Umbilical cord (tissue), 2 donors: ENCODE measurements at places on chromosomes 2 and 18. TPM values are rescaled to one million over a fixed set of nuclear protein-coding genes. Genes with fewer than 3 reads are reported as not detected.
A peak's percentile ranks its signal among the peaks of the same experiment; 100 is the strongest.

Gene CPLX4
- 2.4 TPM for total RNA-seq

Gene KCNS3
- total RNA-seq, result 2.9 TPM

Gene ALPI
- total RNA-seq, result 2.9 TPM

Gene PLA2R1
- 18.3 TPM for total RNA-seq

Gene COBLL1
- 46.9 TPM for total RNA-seq

Gene CD28
- total RNA-seq, result 13.0 TPM

Gene EIF5B
- 31.3 TPM for total RNA-seq

Gene ANKRD23
- 6.5 TPM for total RNA-seq

Gene ZSWIM2
- total RNA-seq, result 0.96 TPM

Gene RNF125
- 21.4 TPM for total RNA-seq

Gene FAM110C
- total RNA-seq, result 7.7 TPM

Gene EVX2
- total RNA-seq, result 1.2 TPM

Gene LYPD1
- 0.72 TPM for total RNA-seq

Gene CELF4
- total RNA-seq, result 5.3 TPM

Gene IL1R2
- total RNA-seq, result 3.6 TPM

Gene NT5DC4
- 1.2 TPM for total RNA-seq

Gene UGT1A10
- 0.48 TPM for total RNA-seq

- DNase-seq, result no peak
Observed at GRCh38 chr18:832085-832681, 20.1 kb upstream of the YES1 start.

GRCh38 chr2:127379712-127380355 lies 7.9 kb downstream of the MAP3K2 start:
- no peak for DNase-seq

DNA sequence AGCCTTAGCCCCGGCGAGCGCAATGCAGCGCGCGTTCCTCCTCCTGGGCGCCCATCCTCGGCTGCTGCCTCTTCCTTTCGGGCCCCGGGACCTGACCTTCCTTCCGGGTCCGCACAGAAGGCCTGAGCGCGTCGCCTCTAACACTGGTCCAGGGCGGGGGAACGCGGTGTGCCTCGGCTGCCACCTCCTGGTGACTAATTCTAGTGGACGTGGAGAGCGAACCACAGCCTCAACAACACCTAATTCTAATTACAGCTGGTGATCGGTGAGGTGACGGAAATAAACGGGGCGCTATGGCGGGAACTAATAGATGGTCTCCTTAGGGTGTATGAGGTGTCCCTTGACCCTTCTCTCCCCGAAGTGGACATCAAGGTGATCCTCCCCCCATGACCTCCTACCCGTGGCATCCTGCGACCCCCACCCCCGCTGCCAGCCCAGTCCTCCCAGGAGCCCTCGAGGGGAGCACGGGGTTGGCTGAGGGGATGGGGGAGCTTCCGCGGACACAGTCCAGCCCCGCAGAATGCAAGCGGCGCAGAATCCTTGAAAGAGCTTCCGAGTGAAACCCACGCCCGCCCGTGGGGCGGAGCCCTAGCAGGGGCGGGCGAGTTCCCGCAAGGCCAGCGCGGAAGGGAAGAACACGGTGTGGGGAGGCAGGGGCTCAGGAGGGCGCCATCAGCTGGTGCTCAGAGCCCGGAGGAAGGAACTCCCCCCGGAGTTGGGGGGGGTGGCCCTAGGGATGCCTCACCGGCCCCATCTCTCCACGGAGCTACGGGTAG lies 12.8 kb upstream of the HMSD start:
- peak; percentile 85 for DNase-seq

DNA sequence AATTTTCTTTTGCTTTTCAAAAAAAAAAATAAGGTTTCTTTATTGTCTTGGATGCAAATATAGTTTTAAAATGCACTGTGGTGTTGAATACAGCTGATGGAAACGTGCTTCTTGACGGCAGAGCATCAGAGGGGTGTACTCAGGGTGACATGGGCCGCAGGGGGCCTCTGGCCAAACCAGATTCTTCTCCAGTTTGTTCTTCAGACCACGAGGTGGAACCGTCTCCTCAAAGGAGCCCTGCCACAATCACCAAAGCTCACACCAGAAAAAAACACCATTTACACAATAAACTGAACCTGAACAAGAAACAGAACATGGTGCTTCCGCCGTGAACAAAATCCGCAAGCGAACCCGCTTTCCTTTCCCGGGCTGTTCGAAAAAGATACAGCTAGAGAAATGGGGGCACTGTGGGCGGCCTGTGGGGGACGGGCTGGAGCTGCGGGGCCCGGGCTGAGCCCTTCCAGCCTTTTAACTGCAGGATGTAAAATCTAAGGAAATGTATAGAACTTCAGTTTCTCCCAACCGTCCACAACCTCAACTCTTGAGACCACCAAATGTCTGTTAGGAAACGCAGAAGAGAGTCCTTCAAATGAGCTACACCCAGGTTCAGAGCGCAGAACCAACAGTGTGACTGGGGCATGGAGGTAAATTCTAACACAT lies 34.5 kb downstream of the PSMG2 start:
- no peak for DNase-seq

GRCh38 chr2:20447437-20448245 lies 767 bp downstream of the RHOB start:
- peak; percentile 58 for DNase-seq

DNA sequence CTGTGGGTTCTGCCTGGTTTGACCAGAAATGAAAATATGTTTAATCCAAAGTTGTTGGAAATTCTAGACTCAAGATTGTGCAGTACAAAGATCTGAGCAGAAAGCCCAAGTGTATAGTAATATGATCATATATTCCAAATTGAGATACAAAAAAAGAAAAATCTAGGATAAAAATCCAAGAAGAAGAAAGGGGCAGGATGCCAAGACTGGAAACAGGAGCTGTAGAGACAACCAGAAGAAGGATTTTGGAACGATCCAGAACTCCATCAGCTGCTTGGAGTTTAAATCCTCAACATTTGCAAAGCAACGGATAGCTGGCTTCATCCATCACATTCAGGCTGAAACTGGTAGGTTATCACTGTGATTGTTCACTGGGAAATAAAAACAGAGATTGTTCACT lies 333.6 kb upstream of the UBE2E3 start:
- peak; percentile 24 for DNase-seq

GRCh38 chr18:36547544-36547943 lies 250.0 kb downstream of the FHOD3 start:
- DNase-seq, result no peak

GRCh38 chr18:73270920-73271634 lies 403.3 kb upstream of the NETO1 start:
- DNase-seq, result peak; percentile 11

GRCh38 chr18:63869374-63869773 lies 18.1 kb upstream of the SERPINB2 start:
- no peak for DNase-seq

DNA sequence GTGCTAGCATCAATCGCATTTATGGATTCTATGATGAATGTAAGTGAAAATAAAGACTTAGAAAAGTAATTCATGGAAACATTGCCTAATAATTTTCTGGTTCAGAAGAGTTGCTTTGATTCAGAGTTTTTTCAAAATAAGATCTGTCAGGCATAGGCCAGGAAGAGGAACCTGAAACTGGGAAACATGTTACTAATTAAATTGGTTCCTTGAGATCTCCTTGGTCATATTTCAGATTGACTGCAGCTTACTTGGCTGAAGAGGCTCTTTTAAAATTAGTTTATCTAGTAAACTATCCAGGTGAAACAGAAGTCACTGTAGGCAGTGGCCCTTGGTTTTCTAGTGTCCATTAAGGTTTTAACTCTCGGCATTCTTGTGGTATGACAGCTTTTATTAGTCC lies 27.4 kb downstream of the PPP1CB start:
- no peak for DNase-seq

- DNase-seq, result peak; percentile 44
Observed at GRCh38 chr18:77000527-77000926, 132.1 kb downstream of the MBP start.

DNA sequence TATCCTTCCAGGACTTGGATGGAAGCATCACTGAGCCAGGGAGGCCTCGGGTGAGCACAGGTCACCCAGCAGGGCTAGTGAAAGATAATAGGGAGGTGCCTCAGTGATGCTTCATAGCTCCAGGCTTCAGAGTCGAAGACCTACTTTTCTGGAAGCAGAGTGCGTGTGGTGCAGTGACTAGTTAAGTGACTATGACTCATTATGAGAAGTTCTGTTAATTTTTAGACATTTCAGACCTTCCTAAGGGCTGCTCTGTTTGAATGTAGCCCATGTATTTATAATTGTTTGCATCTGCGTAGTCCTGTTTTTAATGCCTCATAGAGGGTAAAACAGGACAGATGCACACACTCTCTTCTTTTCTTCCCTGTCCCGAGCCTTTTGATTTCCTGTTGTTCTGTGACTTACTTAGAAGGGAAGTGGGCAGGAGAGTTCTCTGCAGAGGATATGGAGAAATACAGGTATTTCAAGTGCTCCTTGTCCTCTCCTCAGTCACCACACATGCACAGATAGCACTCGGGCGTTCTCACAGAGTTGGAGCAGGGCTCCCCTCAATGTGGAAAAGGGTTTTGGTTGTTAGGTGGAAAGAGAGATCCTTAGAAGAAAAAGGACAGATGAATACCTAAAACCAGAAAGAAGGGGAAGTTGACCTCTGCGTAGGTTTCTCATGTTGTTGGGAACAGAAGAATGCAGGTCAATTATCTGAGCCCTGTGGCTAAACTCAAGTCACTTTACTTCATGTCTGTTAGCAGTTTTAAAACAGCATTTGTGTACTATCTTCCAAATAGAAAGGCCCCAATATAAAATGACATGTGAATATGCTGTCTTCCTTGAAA lies 34.7 kb downstream of the RALB start:
- DNase-seq, result peak; percentile 11

GRCh38 chr2:217960351-217960750 lies 42.4 kb downstream of the TNS1 start:
- DNase-seq, result no peak

DNA sequence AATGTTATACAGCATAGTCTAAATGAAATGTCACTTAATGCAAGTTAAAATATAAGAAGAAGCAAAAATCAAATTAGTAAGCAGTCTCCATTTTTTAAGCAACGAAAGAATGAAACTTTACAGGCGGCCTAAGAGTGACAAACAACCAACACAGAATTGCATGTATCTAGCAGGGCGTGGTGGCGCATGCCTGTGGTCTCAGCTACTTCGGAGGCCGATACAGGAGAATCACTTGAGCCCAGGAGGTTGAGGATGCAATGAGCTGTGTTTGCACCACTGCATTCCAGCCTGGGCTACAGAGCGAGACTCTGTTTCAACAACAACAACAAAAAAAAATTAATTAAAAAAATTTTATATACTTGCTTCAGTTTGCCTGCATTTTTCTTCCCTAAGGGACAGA lies 16.6 kb downstream of the RBMS1 start:
- no peak for DNase-seq

GRCh38 chr2:102010902-102011301 lies 19.1 kb downstream of the IL1R2 start:
- no peak for DNase-seq

- no peak for DNase-seq
Observed at GRCh38 chr18:48934723-48935432, 15.9 kb downstream of the SMAD7 start.

DNA sequence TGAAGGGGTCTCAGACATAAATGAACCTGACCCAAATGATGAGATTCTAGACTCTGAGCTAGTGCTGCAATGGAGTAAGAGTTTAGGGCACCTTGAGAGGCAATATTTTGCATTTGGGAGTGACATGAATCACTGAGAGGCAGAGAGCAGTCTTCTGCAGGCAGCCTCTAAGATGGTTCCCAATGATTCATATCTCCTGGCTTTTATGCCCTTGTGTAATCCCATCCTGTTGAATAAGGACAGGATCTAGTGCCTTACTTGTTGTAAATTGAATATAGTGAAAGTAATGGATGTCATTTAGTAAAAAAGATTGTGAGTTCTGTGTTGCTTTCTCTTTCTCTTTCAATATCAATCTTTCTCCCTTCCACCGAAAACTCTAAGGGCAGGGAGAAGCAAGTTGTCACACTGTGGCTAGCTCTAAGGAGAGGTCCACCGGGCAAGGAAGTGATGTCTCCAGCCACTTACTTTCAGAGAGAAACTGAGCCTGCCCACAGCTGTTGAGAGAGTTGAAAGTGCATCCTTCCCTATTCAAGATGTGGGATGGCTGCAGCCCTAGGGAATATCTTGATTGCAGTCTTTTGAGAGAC lies 144.7 kb downstream of the TRIB2 start:
- DNase-seq, result no peak

- DNase-seq, result no peak
Observed at GRCh38 chr2:31049916-31050588, 88.2 kb downstream of the GALNT14 start.

- DNase-seq, result peak; percentile 11
Observed at GRCh38 chr2:234630801-234631261, 133.9 kb upstream of the ARL4C start.

DNA sequence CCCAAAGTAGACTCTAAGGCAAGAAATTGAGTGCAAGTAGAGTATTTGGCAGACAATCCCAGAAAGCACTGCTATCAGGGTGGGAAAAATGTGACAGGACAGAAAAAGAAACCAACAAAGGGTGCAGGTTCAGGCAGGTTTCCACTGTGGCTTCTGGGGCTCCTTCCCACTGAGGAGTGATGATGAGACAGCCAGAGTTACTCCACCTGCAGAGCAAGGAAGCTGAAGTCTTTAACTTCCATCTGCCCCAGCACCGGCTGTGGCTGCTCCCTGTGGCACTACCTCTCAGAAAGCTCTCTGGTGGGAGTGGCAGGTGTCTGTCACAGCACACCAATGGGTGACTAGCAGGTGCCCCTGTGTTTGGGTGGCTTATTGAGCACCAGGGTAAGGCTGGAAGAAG lies 37.6 kb upstream of the ACKR3 start:
- DNase-seq, result peak; percentile 39

- no peak for DNase-seq
Observed at GRCh38 chr18:53261241-53261640, 921.2 kb downstream of the DCC start.

- DNase-seq, result peak; percentile 60
Observed at GRCh38 chr18:31203096-31203793, 40.6 kb upstream of the DSC1 start.

GRCh38 chr2:219182331-219183150 lies 4.5 kb downstream of the RETREG2 start:
- no peak for DNase-seq

- peak; percentile 34 for DNase-seq
Observed at GRCh38 chr2:142992840-142993239, 115.4 kb downstream of the KYNU start.

GRCh38 chr18:48529796-48530195 lies 9.0 kb upstream of the CTIF start:
- DNase-seq, result no peak

GRCh38 chr2:67836866-67837265 lies 225.9 kb downstream of the C1D start:
- no peak for DNase-seq

DNA sequence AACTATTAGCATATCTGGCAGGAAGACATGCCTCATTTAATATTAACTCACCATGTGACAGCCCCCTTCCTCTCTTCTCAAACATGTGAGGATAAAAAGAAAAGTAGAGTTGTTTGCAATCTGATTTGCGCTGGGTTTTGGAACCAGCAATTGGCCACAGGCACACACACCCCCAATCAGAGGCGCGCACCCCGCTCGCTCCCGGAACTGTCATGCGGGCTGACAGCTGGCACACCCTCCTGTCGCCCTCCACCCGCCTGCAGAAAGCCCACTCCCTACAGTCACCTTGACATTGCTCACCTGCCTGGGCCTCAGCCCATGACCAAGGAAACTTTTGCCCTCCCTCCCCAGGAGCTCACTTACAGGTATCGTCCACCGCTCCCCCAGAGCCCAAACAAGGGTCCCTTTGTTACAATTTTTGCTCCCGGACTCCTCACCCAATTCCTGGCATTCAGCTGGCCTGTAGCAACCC lies 1.1 kb downstream of the COBLL1 start:
- DNase-seq, result peak; percentile 41

- DNase-seq, result no peak
Observed at GRCh38 chr2:95388856-95389244, 13.7 kb upstream of the FAHD2A start.

GRCh38 chr2:68710756-68711155 lies 23.9 kb upstream of the ARHGAP25 start:
- DNase-seq, result no peak
